ENCODE measurements at places on chromosomes 2 and 18.

- no peak for DNase-seq
Observed at GRCh38 chr2:171762879-171763573, 75.8 kb downstream of the DYNC1I2 start.

DNA sequence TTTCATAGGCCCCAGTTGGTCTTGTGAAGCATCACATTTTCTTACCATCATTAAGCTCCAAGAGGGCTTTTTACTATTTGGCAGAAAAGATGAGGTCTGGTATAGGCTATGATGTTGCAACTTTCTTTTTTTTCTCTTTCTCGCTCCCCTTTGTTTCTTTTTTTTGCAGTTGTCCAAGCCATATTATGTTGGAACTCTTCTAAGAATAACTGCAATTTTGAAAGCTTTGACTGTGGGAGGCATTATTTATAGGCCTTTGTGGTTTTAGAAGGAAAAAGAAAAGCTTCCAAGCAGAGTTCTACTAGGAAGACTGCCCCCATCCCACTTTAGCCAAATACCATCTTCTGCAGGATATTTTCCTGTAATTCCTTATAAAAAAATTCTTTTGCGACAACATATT is 571.6 kb downstream of the ARHGAP15 start:
- no peak for DNase-seq

GRCh38 chr18:45962866-45963265 is 4.3 kb downstream of the EPG5 start:
- DNase-seq, result no peak

DNA sequence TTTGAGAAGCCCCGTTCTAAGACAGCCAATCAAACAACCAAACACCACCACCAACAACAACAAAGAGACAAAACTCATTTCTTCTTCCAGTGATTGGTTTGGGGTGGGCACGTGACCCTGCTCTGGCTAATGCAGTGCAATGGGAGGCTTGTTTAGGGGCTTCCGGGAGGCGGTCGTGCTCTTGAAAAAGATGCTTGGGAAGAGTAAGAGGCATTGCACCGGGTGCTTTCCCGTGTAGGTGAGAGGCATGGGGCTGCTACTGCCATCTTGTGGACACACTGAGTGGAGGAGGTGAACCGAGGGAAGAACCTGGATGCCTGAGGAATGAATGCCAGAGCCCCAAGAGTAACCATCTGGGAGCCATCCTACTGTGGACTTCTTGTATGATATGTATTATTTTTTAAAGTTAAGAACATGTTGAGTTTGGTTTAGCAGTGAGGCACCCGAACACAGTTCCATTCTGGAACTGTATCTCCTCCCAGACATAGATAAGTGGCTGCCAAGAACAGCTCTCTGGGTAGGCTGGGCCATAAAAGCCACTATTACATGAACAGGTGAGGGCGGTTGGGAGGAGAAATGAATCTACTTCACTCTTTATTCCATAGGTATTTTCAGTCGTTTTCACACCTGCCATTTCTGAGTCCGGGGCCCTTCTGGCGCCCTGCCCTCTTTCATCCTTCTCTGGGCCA is 19.1 kb upstream of the ARHGAP25 start:
- DNase-seq, result no peak

DNA sequence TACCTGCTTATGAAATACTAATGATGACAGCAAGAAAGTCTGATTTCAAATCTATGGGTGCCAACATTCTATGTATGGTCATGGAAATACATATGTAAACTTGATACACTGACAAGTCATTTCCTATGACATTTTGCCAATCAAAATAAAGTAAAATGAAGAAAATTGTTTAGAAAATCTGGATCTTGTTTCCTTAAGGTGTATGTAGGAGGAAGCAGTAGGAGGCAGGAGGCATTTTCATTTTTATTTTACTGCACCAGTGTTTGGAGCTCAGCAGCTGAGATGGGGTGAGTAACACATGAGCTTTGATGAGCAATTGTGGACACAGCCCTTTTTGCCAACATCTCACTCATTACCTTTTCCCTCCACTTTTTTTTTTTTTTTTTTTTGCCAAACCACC is 167.0 kb downstream of the AFF3 start:
- no peak for DNase-seq

GRCh38 chr2:142973160-142973821 is 95.8 kb downstream of the KYNU start:
- DNase-seq, result no peak

GRCh38 chr2:136116813-136117390 is 1.0 kb downstream of the CXCR4 start:
- DNase-seq, result no peak

GRCh38 chr18:65227970-65228369 is 522.8 kb upstream of the CDH7 start:
- no peak for DNase-seq

DNA sequence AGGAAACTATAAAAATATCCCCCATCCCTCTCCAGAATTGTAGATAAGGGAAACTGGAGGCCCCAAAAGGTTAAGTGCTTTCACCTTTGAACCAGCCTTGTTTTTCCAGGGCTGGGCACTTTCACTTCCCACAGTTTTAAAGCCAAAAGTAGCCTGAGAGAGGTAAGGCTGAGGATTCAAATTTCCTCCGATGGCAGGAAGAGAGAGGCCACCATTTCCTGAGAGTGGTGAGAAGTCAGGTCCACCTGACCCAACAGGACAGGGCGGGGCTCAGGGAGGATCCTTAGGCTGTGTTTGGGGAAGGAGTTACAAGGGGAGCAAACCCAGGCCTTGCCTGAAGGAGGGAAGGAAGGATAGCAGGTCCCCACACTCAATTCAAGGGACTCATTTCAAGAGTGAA is 4.7 kb upstream of the TEX261 start:
- DNase-seq, result no peak

DNA sequence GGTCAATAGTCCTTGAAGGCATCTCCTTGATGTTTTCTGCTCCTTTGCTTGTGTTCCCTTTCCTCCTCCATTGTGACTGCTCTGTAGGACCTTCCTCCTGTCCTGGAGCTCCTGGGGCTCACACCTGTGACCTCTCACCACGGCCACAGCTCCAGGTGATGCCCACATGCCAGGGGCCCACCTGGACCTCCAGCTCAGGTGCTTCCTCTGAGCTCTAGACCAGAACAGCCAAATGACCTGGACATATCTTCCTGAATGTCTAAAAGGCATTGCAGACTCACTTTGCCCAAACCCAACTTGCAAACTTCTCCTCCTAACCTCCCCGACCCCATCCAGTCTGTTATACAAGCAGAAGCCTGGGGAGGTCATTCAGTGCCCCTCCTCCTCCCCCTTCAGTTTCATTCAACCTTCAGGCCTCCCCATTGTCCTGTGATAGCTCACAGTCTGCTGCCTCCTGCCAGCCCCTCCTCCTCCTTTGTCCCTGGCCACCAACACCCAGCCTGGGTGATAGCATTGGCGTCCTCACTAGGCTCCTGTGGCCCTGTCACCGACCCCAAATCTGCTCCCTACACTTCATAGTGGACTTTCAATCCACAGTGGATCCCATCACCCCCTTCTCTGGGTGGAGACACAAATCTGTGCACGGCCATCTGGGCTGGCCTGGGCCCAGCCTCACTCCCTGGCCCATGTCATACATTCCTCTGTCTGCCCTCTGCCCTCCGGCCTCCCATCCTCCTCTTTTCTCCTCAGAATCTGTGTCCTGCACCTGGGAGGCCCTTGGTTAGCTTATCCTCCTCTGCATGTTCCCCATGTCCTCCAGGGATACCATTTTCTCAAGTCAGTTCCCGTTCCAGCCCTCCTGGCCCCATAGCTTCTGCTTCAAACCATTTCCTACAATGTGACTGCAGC is 310.4 kb upstream of the HDAC4 start:
- DNase-seq, result no peak

- no peak for DNase-seq
Observed at GRCh38 chr2:153005071-153005730, 286.8 kb downstream of the ARL6IP6 start.

DNA sequence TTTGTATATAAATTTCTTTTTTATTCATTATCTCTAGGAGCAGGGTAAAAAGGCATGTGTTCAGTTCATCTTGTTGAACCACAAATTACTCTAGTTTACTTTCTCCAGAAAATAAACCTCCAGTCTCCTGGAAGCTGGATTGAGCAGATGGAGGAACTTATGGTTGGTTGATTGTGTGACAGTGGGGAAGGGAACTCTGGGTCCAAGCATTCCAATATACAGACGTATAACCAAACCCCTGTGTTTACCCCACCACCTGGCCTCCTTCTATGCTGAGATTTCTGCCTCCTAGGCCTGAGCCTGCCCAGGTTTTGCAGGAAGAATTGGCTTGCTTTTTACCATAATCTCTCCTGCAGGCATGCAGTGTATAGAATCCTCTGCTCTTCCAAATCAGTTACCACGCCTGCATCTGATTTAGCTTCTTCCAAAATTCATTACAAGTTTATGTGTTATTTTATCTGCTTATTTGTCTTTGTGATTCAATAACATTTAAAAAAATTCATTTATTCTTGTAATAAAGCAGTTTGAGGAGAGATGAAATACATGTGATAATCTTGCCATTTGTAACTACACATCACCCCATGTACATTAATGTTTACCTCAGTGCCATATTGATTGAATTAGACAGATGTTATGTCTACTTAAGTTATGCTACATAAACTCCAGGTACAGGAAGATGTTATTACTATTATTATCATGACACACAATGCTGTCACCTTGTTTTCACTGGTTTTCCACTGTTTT is 2.5 kb upstream of the RAB27B start:
- DNase-seq, result no peak

- DNase-seq, result no peak
Observed at GRCh38 chr2:67259556-67260342, 137.4 kb upstream of the ETAA1 start.

Data from suprapubic skin (tissue), 4 donors.